ENCODE measurements at places on chromosomes 4 and X.

- DNase-seq, result no peak
These were observed 36.9 kb downstream of the RP2 start for GRCh38 chrX:46873746-46874145.

- DNase-seq, result no peak
These were observed 116.4 kb downstream of the PPP3CA start for GRCh38 chr4:101230801-101231426.

- DNase-seq, result peak; percentile 85
These were observed 72.6 kb downstream of the TMEM131L start for GRCh38 chr4:153538487-153539357.

DNA sequence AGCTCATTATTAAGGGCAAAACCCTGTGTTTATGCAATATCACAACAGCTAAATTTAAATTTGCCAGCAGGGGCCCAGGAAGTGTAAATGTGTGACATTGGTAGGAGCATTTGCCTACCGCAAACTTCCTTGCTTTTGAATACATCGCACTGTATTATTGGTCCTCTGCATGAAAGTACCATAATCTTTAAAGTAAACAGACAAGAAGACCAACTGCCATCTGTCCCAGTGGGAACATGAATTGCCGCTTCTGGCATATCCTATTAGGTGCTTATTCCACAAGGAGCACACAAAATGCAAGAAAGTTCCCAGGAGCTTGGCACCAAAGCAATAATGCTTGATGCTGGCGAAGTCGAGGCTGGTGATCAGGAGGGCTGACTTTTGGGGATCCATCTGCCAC lies 51.3 kb downstream of the SOD3 start:
- no peak for DNase-seq

DNA sequence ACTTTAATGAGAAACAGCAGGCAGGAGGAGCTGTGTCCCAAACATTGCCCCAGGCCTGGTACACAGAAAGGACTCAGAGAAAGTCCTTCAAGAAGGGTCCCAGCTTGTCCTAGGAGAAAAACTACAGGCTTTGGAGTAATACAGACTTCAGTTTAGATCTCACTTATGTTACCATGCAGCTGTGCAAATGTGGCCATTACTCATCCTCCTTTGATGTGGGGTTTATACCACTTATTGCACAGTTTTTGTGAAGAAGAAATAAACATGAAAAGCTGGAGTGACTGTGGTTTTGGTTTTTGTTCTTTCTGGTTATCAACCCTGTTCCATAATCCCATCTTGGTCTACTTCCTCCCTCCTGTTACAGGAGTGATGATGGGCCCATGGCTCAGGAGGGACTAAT lies 8.1 kb upstream of the CYTL1 start:
- no peak for DNase-seq

DNA sequence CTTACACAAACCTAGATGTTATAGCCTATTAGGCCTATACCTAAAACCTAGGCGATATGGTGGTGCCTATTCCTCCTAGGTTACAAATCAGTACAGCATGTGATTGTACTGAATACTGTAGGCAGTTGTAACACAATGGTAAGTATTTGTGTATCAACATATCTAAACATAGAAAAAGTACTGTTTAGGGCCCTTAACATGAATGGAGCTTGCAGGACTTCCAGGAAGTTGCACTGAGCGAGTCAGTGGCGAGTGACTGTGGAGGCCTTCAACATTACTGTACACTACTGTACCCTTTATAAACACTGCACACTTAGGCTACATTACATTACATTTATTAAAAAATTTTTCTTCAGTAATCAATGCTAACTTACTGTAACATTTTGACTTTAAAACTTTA lies 37.8 kb downstream of the WWC2 start:
- no peak for DNase-seq

DNA sequence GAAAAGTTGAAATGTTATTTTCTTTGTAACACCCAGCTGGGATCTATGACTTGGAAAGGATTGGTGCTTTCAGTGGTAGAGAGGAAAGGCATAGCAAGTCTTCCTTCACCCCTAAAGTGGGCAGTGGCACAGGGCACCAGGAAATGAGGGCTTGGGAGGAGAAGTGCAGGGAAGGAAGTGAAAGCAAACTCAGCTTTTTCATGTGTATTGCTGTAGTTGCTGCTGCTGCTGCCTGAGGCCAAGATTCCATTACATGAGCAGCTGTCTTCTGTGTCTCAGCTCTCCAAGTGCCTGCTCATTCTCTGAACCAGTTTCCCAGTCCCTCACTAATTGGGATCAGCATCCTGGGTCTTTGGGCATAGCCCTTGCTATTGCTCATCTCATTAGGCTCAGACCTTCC lies 2.6 kb downstream of the HCCS start:
- DNase-seq, result no peak

- no peak for DNase-seq
These were observed 311.7 kb upstream of the HTR2C start for GRCh38 chrX:114272096-114272686.

DNA sequence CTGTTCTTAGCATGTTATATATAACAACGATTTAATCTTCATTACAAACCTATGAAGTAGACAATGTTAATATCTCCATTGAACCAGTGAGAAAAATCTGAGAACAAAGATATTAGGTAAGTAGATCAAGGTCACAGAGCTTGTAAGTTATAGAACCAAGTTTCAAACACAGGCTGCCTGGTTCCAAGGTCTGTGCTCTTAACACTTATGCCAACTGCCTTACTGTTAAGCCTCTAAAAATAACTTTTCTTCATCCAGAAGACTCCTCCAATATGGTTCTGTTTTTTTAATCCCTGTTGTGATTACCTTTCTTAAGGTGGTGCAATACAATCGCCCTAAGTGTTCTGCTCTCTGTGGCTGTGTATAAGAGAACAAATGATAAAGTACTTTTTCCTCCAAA lies 282.0 kb upstream of the GRID2 start:
- no peak for DNase-seq

DNA sequence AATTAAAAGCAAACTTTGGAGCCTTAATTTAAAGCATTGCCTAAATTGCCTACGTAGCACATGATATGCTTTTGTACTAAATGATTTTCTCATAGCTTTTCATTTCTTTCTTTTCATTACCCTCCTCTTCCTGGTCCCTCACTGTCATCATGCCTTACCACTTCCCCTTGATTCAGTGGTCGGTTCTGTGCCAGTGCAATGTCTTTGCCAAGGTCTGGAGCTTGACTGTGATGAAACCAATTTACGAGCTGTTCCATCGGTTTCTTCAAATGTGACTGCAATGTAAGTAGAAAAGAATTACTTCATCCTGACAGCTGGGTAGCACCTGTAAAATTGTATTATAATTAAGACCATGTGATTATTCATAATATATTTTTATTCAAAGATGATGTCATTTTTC lies 72.5 kb downstream of the C4orf46 start:
- DNase-seq, result peak; percentile 26

GRCh38 chrX:9486786-9487387 lies 22.0 kb downstream of the TBL1X start:
- DNase-seq, result no peak

GRCh38 chr4:154425514-154425913 lies 66.1 kb downstream of the DCHS2 start:
- no peak for DNase-seq

DNA sequence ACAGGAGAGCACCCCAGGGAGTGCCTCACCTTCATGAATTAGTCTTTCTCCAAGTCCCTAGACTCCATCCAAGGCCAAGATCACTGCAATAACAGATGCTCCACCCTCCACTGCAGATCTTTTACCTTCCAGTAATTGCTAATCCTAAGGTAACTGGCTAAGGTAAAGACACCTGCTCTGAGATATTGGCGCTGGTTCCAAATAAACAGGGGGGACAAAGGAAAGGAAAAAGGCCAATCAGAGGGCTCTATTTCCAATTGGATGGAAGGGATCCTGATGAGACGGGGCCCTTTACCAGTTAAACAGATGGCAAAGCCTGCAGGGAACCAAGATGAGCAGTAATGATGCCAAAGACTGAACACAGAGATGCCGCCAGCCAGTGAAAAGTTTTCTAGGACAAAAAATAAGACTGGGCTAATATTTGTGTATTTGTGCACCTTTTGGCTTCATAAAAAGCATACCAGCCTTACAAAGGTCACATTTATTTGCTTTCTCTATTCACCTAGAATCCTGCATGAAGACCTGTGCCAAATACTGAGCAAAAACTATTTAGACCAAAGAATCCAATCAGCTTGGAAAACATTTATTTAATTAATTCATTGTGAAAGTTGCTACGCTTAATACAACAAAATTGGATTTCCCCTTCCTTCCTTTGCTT lies 148.5 kb downstream of the PPP3CA start:
- no peak for DNase-seq

DNA sequence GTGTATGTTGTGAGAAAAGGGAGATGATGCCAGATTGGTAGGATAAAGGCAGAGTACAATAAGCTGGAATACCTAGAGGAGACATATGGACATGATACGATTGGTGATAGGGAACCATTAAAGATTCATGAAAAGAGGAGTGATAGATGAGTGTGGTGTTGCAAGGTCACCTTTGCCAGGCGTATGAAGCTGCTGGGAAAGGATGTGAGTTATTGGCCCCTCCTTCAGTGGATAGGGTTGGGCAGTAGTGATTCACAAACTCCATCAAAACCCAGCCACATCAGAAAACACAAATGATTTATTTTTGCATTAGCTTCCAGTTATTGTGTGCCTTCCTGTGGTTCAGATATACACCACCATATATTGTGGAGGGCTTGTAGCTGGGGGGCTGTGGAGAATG lies 34.3 kb downstream of the TMEM164 start:
- DNase-seq, result no peak

DNA sequence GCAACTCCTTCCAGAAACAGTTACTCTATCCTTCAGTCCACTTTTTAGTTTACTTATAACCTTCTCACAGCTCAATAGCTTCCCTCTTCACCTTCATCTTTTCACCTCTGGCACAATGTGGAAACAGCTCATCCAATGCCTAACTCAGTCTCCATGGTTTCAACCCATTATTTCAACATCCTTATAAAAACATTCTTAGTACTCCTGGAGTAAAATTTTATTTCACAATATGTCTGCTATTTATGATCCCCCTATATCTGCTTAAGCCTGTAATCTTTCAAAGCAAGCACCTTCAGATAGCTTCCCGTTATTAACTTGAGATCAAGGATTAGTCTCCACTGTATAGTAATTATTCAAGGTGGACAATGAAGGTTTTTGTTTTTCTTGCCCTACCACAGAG lies 156.3 kb downstream of the GASK1B start:
- no peak for DNase-seq

DNA sequence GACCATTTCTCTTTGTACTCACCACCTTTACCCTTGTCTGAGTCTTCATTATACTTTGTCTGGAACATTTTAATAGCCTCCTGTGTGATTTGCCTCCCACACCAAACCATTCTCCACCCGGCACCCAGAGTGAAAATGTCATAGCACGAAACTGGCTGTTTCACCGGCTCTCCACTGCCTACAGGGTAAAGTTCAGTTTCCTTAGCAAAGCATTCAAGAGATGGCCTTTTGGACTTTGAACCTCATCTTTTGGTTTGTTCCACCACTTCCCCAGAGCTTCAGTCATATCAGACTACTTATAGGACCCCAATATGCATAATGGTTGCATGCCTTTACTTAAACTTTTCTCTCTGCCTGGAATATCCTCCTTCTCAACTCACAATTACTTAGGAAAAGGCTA lies 38.3 kb downstream of the RAP2C start:
- DNase-seq, result no peak

GRCh38 chrX:49673394-49673793 lies 22.4 kb downstream of the PAGE1 start:
- DNase-seq, result no peak

DNA sequence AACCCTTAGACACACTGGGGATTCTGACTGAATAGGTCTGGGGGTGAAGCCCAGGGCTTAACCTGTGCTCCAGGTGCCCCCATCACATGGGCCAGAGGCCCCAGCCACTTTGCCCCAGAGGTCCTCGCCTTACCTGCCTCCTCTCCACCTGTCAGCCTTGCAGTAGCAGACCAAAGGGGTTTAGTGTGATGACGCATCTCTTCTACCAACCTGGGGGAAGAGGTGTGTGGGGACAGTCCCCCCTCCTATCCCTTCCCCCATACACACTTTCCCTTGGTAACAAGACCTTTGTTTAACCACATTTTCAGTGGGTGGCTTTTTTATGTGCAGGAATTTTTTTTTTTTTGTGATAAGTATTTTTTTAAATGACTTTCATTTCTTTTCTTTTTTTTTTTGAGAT lies 6.3 kb downstream of the CLCN4 start:
- no peak for DNase-seq

DNA sequence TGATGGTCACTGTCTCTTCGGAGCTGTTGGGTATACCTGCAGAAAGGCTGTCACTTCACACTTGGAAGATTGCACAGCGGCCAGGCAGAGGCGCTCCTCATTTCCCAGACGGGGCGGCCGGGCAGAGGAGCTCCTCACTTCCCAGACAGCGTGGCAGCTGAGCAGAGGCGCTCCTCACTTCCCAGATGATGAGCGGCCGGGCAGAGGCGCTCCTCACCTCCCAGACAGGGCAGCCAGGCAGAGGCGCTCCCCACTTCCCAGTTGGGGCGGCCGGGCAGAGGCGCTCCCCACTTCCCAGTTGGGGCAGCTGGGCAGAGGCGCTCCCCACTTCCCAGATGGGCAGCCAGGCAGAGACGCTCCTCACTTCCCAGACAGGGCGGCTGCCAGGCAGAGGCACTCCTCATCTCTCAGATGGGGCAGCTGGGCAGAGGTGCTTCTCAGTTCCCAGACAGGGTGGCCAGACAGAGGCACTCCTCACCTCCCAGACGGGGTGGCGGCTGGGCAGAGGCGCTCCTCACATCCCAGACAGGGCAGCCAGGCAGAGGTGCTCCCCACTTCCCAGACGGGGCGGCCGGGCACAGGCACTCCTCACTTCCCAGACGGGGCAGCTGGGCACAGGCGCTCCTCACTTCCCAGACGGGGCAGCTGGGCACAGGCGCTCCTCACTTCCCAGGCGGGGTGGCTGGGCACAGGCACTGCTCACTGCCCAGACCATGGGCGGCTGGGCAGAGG lies 18.8 kb downstream of the PABPC1L2B start:
- no peak for DNase-seq

DNA sequence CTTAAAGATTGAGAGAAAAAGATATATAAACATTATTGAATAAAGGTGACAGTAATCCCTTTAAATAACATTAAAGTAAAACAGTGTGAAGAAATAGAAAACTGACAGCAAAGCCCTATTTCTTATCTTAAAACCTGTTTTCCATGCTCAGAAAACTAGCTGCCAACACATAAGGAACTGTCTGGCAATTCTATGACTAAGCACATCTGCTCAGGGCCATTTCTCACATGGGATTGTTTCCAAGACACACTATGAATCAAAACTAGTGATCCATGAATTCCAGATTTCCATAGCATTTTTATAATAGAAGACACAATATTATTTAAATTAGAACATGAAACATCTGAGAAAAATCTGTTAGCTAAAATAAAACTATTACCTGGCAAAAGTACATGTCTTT lies 113.4 kb downstream of the SCLT1 start:
- DNase-seq, result no peak

DNA sequence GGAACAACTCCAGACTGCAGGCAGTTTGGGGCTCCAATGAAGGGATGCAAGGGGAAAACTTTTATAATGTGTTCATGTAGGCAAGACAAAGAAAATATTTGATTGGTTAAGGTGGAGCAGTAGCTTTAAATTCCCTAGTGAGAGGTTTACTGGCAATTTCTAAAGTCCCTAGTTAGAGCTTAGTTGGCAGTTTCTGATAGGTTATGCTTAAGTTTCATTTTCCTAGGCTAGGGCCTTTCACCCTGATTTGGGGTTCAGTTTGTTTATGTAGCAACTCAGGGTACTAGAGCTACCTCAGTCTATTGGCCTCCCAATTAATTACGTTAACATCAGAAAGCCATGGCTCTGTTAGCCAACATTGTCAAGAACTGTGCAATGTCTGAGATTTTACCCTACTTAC lies 14.6 kb downstream of the BBS12 start:
- no peak for DNase-seq

GRCh38 chr4:148998719-148999118 lies 556.5 kb upstream of the NR3C2 start:
- DNase-seq, result no peak
